ENCODE measurements at places on chromosomes 13 and 19.

- DNase-seq, result no peak
Measured at GRCh38 chr13:65915195-65915594, 1314.9 kb downstream of the PCDH9 start.

DNA sequence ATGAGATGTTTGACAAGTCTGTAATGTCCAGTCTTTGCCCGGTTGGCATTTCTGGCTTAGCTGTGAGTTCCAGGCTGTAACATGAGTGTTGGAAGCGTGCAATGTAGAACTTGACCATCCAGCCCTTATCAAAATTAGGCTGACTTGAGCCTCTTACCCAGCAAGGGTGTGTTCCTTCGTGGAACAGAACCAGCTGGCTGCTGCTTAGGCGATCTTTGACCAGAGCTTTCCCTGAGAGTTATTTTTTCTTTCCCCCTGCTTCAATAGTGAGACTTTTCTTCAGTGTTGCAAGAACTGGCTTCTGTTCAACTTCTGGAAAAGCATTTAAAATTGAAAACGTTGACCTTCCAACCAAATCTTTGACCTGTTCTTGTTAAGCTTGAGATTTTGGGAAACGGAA is 6.5 kb downstream of the TNFSF13B start:
- no peak for DNase-seq

- no peak for DNase-seq
Measured at GRCh38 chr13:99968521-99969452, 2.8 kb downstream of the ZIC5 start.

DNA sequence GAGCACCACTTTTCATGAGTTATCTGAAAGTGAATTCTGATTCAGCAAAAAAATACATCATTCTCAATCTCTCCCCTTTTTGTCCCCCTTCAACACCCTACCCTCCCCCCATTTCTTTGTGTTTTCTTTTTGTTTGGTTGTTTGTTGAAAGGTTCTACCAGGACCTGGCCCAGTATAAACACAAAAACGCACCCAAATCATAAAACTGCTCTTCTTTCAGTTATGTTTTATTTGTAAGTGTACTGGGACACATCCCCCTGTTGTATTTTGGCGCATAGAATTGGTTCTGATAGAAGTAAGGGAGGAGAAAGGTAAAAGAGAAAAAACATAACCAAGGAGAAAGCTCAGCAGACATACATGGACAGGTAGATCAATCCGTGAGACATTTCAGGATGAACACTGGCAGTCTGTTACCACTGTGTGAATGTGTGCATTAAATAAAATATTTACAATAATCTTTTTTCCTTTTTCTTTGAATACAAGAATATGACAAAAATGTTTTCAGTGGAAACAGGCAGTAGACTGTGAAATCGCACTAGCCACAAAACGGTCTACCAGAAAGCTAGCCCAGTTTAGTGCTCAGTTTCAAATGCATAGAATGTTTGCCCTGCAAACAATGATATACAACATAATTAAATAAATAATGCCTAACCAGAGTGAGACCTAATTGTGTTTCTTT is 4.2 kb downstream of the POU4F1 start:
- DNase-seq, result no peak

DNA sequence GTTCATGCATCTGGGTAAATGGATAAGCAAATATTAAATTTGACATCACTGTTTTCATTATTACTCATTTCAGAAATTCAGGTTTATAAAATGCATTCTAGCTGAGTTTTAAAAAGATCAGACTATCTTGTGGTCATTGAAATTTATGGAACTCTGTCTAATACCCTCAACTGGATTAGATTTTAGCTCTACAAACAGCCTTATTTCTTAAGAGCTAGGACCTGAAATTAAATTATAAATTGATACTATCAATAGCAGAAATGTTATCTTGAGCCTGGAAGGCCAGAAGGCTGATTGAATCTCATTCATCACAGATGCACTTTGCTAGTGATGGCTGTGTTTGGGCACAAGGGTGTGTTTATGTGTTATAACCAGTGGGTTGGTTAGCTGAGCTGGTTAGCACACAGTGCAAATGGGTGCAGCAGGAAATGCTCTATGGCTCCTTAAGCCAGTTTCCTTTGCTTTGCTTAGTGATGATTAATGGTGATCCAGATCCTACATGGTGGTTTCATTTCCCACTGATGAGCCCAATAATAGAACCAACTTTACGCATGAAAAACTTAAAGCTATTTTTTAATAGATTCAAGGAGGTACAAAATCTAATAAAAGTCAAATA is 310.8 kb upstream of the KLF12 start:
- no peak for DNase-seq

GRCh38 chr19:4567584-4568071 is 8.1 kb upstream of the SEMA6B start:
- peak; percentile 29 for DNase-seq

DNA sequence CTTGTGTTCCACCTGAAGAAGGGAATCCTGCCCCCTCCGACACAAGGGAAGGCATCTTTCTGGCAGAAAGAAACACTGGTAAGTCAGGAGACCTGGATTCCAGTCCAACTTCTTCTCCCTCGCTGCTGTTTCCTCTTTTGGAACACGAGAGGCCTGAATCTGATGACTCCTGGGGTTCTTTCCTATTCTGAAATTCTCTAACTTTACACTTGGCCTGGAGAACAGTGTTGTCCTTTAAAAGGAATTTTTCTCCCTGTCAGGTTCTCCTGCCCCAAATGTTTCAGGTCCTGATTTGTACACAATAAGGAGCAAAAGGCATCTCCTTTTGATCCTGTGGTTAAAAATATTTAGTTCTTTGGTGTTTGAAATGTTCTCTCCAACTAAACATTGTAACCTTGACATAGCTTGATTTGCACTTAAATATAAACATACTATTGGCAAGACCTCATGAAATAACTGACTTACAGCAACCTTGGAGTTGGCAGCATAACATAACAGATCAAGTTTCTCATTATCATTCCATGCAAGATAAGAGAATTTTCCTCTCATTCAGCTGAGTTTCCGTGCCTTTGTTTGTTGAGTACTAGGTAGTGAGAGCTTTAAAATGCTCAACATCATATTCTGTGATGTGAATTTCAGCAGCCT is 244.8 kb downstream of the COG6 start:
- no peak for DNase-seq

- DNase-seq, result no peak
Measured at GRCh38 chr13:20090349-20090748, 70.5 kb downstream of the GJA3 start.

- DNase-seq, result no peak
Measured at GRCh38 chr19:41356984-41357739, 3.4 kb upstream of the TGFB1 start.

DNA sequence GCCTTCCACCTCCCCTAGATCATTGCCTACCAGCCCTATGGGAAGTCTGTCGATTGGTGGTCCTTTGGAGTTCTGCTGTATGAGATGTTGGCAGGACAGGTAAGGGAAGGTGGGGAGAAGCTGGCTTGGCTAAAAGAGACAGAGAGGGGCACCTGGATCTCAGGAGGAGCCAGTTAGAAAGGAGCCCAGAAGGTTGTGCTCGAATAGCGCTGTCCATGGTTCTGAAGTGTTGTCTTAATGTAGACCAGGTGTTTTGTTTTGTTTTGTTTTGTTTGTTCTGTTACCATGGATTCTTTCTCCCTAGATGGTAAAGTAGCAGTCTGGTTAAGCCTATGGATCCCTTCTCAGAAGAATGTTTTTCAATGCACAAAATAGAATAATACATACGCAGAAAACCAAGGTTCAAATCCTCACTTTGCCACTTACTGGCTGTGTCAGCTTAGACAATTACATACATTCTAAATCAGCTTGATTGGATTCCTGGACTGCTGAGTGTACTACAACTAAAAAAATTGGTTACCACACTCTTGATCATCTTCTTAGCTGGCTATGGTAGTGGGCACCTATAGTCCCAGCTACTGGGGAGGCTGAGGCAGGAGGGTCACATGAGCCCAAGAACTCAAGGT is 5.9 kb upstream of the CACNG7 start:
- DNase-seq, result no peak

GRCh38 chr13:26071691-26072090 is 19.9 kb upstream of the SHISA2 start:
- no peak for DNase-seq

DNA sequence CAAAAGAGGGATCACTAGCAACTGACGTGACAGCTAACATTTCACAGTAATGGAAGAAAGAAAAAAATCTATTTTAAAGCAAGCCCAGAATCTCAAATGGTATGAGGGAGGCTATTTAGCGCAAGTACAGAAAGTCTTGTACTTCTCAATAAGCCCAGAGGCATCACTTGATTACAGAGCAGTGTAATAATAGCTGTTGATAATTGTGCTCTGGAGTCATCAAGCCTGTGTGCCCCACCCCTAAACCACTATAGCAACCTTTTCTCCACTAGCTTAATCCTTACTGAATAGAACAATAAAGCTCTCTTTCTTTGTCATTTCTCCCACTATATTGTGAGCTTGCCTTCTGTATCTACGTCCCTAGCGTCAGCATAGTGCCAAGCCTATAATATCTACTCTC is 56.6 kb downstream of the FREM2 start:
- no peak for DNase-seq

Measured in stimulated activated CD4-positive, alpha-beta T cell treated with anti-CD3 and anti-CD28 coated beads, Interleukin-1b, Interleukin-23, amount 100 ng/mL, for 24 hours (primary cell).